ENCODE measurements at places on chromosomes 4 and X.

DNA sequence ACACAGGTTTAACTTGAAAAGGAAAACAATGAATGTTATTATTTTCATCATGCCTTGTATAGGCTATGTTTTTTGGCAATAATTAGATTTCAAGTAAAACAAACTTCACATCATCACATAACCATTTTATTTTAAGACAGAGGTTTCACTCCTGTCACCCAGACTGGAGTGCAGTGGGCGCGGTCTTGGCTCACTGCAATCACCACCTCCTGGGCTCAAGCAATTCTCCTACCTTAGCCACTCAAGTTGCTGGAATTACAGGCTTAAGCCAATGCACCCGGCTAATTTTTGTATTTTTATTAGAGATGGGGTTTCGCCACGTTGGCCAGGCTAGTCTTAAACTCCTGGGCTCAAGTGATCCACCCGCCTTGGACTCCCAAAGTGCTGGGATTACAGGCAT is 658.6 kb upstream of the ATOH1 start:
- DNase-seq: no peak

DNA sequence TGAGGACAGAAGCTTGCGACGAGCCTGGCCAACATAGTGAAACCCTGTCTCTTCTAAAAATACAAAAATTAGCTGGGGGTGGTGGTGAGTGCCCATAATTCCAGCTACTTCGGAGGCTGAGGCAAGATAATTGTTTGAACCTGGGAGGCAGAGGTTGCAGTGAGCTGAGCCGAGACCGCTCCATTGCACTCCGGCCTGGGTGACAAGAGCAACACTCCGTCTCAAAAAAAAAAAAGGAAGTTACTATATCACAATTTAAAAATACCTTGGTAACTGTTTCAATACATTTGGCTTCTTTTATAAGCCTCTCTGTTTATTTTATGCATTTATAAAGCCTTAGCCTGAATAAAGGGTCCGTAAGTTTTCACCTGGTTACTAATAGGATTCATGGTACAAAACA is 46.6 kb upstream of the CHRNA9 start:
- no peak for DNase-seq

DNA sequence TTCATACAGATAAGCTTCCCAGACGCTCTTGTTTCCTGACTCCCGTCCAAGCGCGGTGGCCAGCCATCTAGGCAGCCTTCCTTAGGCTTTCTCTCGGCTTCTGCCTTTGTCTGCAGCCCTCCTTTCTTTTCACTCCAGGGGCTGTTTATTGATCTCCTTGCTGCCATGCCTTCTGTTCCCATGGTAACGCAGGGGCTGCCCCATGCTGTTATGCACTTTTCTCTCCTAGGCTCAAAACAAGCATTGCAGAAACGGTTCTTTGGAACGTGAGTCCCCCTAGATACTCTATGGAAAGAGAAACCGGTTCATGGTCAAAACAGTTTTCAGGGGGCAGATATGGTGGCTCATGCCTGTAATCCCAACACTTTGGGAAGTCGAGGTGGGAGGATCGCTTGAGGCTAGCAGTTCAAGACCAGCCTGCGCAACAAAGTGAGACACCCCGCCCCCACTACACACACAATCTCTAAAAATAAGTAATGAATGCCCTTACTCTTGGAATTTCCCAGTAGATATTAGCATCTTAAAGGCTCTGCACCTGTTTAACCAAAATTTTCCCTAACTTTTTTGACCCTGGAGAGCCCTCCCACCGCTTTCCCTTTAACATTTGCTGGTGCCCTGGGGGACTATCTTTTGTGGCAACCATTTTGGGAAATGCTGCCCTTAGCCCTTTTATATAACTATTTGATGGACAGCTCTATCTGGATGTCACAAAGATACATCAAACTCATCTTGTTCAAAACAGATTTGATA is 53.9 kb upstream of the ZNF157 start:
- no peak for DNase-seq

GRCh38 chrX:21666679-21667078 is 8.5 kb upstream of the KLHL34 start:
- no peak for DNase-seq

DNA sequence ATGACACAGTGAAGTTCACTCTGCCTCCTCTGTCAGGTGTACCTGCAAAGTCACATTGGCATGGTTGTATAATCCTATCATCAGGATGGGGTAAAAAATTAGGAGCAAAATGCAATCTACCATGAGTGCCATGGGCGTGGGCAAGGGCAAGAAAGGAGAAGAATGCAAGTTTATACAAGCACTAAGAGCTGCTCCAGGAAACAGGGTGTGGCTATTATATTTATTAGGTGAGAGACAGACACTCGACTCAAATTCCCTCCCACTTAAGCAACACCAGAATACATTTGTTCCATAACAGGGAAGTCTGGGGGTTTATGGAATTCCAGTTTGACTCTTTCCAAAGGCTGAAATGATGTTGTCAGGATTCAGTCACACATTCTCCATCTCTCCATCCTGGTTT is 378.8 kb downstream of the BCOR start:
- DNase-seq: no peak

DNA sequence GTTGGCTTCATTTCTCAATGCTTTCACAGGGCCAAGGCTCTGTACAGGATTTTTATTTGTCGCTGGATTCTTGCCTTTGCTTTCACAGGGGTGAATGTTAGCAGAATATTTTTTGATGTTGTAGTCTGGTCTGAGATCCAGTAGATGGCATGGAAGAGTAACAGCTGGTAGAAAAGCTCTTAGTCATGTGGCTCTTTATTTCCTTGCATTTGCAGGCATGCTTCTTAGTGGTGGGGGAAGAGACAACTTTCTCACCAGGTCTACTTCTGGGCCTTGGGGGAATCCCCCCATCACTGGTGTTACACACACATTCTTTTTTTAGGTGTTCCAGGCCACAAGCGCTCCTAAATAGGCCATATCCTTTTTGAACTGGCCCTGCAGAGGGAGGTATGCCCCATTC is 58.2 kb upstream of the DKK2 start:
- no peak for DNase-seq

DNA sequence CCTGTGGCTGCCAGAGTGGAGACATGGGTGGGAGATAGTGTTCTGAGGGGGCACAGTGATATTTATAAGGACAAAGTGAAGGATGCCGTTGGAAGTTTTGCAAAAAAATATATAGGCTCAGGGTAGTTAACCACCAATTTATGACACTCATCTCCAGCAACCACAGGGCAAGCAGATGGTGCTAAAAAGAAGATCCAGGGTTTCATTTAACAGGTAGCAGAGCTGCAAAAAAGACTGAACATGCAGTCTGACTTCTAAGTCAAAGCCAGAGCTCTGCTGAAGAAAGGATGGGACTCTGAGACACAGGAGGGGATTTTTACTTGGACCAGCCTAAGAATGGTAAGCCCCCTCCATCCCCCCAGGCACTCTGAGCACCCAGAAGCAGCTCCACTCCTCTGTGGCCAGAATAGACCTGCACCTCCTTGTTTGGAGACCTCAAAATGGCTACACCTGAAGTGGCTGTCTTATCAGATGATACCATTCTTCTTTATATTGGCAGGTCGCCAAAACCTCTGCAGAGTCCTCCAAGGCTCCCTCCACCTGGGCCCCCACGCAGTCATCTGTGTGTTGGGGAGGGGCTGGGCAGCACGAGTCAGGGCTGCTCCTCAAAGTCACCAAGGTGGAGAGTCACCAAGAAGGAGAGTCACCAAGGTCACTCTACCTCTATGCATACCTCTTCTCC is 161.4 kb upstream of the FAM9B start:
- no peak for DNase-seq

GRCh38 chrX:105126201-105126600 is 94.3 kb downstream of the TEX13A start:
- DNase-seq: no peak

- DNase-seq: no peak
Measured at GRCh38 chr4:47721892-47722575, 115.8 kb downstream of the CORIN start.

DNA sequence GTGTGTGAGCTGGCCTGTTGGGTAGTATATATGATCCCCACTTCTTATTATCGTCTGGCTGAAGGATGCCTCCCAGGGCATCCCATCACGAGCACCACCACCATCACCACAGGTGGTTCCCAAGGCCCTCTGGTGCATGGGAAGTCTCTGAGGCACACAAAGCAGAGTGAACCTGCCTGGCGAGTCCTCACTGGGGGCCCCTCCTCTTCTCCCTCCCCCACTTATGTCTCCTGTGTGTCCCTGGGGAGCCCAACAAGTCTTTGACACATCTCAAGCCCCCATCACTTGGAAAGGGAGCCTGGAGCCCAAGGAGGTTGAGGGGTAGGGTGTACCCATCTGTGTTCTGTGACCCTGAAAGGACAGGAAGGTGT is 45.5 kb upstream of the NKX1-1 start:
- no peak for DNase-seq

GRCh38 chr4:87270144-87270543 is 49.7 kb upstream of the KLHL8 start:
- DNase-seq: no peak

- DNase-seq: peak; percentile 86
Measured at GRCh38 chrX:1462596-1463251, 10.0 kb upstream of the ASMTL start.

DNA sequence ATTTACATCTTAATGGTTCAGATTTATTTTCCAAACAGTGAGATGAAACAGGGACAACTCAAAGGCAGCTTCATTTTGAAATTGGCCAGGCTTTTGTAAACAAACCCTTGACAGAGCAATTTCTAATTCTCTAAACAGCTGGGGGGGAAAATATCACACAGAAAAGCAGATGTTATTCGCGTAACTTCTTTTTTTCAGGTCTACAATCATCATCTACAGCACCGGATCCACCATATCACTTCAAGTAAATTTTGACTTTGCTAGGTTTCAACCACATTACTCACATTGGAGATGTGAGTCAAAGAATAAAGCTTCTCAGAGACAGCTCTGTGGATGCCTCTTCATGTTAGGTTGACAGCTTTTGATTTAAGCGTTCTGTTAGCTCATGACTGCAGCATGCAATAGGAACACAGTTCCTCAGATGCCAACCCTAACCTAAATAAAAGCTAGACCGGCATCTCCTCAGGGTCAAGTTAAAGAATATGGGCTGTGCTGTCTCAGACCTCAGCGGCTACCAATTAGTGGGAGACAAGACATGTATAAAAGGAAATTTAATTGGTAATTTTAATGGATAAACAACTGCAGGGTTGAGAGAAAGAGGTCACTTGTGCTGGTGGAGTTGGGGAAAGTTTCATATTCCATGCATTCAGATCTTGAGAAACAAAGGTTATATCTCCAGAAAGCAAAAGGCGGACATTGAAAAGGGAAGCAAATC is 26.8 kb downstream of the AMELX start:
- DNase-seq: no peak

- DNase-seq: peak; percentile 2
Measured at GRCh38 chr4:124262211-124263179, 450.0 kb downstream of the ANKRD50 start.

GRCh38 chr4:47863486-47863885 is 25.6 kb upstream of the CORIN start:
- no peak for DNase-seq

DNA sequence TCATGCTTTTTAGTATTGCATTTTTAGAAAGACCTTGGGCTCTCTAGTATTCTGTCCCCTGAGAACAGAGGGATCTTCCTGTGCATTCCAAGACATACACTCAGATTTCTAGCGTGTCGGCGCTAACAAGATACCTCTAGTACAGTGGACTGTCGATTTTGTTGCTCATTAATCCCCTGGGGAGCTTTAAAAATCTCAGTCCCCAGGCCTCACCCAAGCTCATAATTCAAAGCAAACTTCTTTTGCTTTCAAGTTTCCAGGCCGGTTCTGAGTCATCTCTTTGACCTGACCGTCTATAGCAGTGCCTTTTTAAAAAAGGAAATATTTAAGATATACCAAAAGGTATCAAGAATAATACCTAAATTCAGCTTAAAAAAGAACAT is 137.0 kb downstream of the AMMECR1 start:
- DNase-seq: no peak

- DNase-seq: no peak
Measured at GRCh38 chr4:4249866-4250265, 1.8 kb upstream of the TMEM128 start.

DNA sequence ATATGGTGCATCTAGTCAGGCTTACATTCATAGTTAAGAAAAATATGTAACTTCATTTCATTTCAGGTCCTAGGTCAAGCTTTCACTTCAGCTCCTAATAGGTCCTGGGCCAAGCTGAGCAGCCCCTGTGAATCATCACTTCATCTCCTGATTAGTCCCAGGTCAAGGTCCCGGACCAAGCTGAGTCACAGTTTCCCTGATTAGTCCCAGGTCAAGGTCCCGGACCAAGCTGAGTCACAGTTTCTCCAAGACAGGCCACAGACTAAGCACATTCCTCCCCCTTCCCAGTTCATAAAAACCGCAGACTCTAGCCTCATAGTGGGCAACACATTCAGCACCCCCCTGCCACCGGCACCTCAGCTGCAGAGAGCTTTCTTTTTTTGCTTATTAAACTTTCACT is 1331.8 kb downstream of the PCDH19 start:
- no peak for DNase-seq

GRCh38 chr4:177862541-177863176 is 420.4 kb upstream of the AGA start:
- DNase-seq: no peak

DNA sequence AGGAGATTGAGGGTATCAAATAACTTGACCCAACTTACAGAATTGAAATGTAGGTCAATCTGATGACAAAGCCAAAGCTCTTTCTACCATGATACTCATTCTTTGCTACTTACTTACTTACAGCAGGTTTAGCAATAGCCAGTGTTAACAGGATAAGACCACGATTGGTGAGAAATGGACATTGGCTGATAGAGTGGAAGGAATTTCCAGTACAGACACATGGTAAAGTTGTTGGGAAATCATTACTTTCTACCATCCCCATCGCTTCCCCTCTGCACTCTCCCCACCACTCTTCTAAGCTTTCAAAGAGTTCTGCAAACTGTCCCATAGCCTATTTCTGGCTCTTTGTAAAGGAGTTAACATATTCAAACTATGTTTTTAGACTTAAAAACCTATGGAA is 119.7 kb downstream of the CHRNA9 start:
- no peak for DNase-seq

- no peak for DNase-seq
Measured at GRCh38 chr4:27176881-27177280, 316.2 kb downstream of the STIM2 start.

GRCh38 chr4:141395246-141395830 is 174.6 kb downstream of the ZNF330 start:
- no peak for DNase-seq

DNA sequence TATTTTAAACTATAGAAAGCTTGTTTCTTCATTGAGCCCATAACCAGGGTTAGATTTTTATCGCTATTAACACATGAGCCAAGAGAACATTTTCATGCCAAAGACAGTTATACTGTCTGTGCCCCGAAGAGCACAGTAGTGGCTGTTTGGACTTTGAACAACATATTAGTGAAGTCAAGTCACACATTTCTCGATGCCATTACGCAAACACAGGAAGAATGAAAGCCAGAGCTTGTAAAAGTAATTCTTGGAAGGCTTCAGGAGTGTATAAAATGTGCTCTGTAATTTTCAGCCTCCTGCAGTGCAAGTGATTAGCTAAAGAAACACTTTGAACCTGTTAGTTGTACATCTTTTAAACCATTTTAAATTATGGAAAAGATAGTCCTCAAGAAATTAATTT is 590.7 kb upstream of the PITX2 start:
- no peak for DNase-seq
